GM13976 (cell line): ENCODE measurements at places on chromosomes 2 and 18.

DNA sequence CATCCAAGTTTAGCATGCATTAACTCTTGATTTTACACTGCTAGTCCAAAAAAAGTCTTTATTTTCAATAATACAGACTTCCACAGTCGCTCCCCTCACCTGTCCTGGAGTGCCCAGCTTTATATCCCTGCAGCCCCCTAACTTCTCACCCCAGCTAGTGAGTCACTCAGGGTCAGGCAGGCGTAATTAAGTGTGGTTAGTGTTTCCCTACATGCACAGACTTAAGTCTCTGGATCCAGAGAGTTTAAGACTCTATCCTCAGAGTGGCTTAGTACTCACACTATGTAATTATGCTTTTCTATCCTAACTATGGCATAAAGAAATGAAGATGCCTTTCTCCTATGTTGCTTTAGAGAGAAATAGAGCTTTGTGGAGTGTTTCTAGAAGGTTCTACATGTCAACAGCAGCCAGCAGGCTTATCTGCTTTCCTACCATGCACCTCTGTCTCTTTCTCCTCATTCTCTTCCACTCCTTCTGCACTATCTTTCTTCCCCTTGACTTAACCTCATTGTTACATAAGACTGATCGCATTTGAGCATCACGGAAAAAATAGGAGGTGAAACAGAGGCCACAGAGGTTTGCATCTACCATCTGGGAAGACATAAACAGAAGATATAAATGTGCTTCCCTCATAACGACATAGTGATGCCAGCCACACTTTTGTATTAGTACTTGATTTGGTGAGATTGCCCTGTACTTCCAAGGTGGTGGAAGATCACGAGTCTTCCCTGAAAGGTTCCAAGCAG lies 34.4 kb upstream of the PMAIP1 start:
- no peak for DNase-seq

- no peak for DNase-seq
These were observed 1.5 kb upstream of the FLACC1 start for GRCh38 chr2:201358684-201359083.

DNA sequence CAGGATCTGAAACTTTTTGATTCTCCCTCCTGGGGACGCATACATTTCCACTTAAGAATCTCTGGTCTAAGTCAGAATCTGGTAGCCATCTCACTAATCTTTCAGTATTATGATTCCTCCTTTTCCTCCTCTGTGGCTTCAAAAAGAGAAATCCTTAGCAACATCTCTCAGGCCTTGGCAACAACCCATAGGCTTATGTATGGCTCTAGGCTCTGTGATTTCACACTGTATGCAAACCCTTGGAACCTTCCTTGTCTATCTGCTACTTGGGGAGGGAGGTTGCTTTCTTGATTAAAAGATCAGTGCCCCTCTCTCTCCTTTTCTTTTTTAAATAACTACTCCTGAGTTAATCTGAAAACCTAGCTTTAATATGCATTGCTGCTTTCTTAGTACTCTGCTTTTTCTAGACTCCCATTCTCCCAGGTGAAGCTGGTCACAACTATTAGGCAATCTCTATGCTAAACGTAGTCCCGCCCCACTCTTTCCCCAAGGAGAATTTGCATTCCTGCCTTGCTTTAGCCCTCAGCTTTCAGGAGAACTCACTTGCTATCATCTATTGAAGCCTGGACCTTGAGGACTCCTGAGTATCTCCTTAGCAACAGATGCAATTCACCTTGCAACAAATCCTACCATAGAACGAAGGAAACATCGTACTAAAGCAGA lies 72.2 kb upstream of the L3MBTL4 start:
- no peak for DNase-seq

DNA sequence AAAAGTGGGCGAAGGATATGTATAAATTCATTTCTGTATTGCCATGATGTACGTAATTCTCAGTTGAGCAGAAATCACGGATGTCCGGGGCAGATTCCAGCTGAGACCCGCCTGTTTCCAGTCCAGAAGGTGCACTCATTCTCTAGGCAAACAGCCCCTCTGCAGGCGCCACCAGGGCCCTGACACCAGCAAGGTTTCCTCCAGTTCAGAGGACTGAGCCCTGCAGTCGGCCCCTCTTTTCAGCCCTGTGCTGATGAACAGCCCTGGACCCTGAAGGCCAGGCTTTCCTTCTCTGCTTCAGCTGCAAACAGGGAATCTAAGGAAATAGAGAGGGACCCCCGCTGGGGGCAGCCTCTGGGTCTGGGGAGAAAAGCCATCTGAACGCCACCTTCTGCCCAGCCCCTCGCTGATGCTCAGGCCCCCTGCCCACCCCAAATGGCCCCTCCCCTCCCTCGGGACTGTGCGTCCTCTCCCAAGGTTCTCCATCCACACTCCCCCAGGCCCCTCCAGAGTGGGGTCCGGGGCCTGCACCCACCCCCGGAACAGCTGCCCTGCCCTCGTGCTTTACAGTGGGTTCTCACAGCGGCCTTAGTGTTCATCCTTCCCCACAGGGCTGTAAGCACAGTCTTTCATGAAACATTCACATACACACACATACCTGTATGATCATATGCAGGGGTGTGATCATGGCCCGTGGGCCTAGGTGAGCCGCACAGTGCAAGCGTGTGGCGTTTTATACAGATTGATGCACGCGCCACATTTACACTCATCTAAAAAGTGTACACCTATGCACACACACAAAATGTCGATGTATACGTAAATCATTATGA lies 12.1 kb downstream of the COPS9 start:
- no peak for DNase-seq

GRCh38 chr2:175640655-175641054 lies 361.4 kb downstream of the LNPK start:
- no peak for DNase-seq

GRCh38 chr2:98823196-98824170 lies 92.6 kb upstream of the MGAT4A start:
- no peak for DNase-seq

DNA sequence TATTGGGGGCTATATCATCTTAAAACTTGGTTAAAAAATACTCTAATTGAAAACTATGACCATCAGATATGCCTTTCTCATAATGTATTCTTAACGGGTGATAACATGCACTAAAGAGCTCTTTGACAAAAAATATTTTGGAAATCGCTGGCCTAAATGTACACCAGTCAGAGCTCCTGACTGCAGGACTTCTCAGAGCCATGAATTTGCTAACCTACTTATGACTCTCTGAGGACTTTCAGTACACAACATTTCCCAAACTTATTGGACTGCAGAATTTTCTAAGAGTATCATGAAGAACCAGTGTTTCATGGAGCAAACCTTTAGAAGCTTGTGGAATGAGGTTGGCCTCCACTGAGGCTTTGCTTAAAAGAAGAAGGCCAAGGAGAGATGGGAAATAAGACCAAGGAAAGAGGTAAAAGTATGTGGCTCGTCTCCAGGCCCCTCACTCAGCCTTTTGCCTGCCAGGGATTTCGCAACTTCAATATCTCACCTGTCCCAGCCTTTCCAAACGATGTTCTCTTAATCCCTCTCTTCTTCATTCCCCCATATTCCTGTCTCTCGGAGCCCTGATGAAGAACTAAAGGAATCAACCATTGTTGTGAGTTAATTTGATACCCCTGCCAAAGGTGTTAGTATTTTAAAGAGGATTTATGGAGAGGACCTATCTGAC lies 88.8 kb upstream of the EPC2 start:
- DNase-seq, result no peak

DNA sequence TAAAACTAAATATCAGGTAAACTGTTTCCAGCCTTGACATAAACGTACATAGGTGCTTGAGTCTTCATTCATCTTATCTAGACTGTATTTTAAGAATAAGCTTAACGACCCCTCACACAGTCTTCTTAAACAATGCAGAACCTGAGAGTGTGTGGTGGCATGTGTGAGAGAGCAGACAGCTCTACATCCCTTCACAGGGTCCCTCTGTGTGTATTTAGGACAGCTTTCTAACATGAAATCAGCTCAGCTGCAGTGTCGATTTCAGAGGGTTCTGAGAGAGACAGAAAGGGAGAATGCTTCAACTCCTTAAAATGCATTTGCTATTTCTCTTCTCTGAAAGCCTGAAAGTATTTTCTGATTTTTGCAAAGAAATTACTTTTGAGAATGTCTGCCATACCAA lies 185.2 kb downstream of the GRB14 start:
- DNase-seq, result no peak

DNA sequence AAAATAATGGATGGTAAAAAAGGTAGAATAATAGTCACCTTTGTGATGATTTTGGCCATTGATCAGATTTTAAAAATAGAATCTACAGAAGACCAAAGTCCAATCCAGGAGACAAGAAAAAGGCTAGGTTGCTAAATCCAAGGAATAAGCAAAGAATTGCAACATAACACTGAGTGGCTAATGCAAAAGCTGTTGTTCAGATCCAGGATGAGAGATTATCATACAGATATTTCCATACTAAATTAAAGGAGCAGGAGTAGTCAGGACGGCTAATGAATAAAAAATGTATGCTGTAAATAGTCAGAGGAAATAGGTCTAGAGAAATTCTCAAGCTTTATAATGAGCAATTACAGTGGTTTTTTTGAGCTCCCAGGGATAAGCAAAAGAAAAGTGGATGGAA lies 745.9 kb upstream of the ACVR2A start:
- DNase-seq, result no peak

DNA sequence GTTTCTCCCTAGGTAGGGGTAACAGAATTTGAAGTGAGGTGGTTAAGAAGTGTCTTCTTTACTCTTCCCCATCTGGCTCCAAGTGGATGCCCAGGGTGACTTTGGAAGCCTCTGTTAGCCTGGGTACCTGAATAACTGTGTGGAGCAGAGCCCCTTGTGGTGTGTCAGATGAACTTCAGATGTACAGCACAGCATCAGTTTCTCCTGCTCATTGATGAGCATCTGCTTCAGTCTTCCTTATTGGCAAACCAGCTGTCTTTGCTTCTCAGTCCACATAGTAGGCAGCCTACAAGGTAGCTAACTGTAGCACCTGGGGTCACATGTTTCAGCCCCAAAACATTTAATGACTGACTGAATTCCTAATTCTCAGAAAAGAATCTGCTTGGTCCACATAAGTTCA lies 56.2 kb upstream of the ATP8B1 start:
- peak; percentile 29 for DNase-seq

- peak; percentile 88 for DNase-seq
These were observed at the start of gene ANXA4 for GRCh38 chr2:69741575-69742321. Gene ANXA4, plus strand, starts transcription at chr2:69742134. Its CDS starts 39,432 bp downstream, at chr2:69781566.

- DNase-seq, result no peak
These were observed 195.9 kb upstream of the CYRIA start for GRCh38 chr2:16861530-16861929.

DNA sequence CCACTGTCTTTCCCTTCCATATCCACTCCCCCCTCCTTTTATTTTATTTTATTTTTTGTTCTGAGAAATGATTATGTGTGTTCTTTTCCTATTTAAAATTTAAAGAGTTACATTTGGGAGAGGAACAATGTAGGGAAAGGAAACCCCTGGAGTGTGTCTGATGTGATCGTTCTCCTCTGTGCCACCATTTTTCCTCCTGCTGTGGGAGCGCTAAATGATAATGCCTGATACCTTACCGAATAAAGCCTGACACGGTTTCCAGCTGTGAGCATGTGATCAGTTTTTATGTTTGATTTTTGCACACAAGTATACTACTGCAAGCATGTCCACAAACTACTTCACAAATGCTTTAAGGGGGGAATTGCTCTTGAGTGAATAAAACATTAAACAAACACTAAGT lies 317.8 kb upstream of the FANCL start:
- no peak for DNase-seq
